Activated CD4-positive, alpha-beta T cell treated with anti-CD3 and anti-CD28 coated beads for 36 hours (primary cell): ENCODE measurements at places on chromosomes 2 and 18.

GRCh38 chr2:120673205-120673550 lies 62.5 kb upstream of the GLI2 start:
- DNase-seq: no peak

GRCh38 chr2:24352664-24353063 lies 7.7 kb downstream of the ITSN2 start:
- DNase-seq: no peak

DNA sequence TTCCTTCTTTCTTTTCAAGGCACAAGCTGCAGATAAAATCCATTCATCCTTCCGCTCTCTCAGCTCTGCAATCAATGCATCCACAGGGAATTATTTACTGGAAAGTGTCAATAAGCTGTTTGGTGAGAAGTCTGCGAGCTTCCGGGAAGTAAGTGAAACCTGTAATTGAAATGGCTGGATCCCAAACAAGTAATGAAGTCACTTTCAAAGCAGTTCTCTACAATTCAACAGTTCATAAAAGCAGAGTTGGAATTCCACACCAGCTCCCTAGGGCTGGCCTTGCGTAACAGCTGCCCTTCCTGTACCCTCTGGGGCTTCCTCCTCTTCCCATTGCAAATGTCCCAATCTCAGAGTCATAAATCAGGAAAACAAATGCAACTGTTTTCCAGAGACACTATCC lies 9.6 kb downstream of the SERPINB2 start:
- no peak for DNase-seq

GRCh38 chr2:177917169-177917568 lies 155.4 kb downstream of the PDE11A start:
- no peak for DNase-seq

- no peak for DNase-seq
These were observed 33.5 kb downstream of the FBXO15 start for GRCh38 chr18:74114116-74114515.

DNA sequence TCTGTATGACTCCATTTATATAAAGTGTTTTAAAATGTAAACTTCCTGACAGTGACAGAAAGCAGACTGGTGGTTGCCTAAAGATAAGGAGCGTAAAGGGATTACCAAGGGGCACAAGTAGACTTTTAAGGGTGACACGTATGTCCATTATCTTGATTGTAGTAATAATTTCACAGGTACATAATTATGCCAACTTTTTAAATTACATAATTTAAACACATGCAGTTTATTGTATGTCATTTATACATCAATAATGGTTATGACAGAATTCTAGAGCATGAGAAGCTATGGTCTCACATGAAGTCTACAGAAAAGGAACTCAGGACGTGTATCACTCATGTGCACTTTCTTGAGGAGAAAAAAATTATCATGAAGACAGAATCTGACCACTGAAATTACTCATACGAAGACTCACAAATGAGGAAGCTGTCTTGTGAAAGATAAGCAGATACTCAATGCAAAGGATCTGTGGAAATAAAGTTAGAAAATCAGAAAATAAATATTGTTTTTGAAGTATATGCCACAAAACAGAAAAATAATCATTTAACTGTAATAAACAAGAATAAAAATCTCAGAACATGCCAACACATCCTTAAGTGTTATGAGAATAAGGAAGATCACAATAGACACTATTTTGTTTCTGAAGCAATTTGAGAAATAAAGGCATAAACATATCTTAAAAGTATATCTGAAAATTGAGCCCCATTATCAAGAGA lies 84.4 kb downstream of the TMEM131 start:
- no peak for DNase-seq

- DNase-seq: no peak
These were observed 416.9 kb upstream of the ID2 start for GRCh38 chr2:8264981-8265380.

- no peak for DNase-seq
These were observed 13.3 kb upstream of the IMPACT start for GRCh38 chr18:24413148-24413547.

GRCh38 chr2:138432971-138433370 lies 68.6 kb upstream of the SPOPL start:
- peak; percentile 7 for DNase-seq

- DNase-seq: no peak
These were observed 3.5 kb downstream of the KCNG2 start for GRCh38 chr18:79801217-79801616.

DNA sequence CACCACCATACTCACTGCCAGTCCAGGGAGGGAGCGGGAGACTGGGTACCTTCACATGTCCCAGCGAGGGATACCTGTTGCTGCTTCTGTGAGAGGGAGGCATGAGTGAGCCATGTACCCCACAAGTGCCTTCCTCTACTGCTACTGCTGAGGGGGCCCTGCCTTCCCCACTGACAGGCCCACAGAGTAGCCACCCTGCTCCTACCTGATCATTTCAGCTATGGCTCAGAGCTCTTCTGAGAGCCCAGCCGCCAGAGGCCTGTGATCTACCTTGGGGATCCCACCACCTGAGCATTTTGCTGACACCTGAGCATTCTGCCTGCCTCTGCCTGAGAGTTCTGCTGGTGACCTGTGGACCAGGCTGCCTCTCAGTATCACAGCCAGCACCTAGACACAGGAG lies 137.6 kb downstream of the FSIP2 start:
- DNase-seq: no peak
